Stimulated activated CD8-positive, alpha-beta memory T cell treated with anti-CD3 and anti-CD28 coated beads, Interleukin-12 subunit alpha, Interleukin-12 subunit beta, amount 100 ng/mL, for 1 hour (primary cell): ENCODE measurements at places on chromosomes 4 and X.

- no peak for DNase-seq
Observed at GRCh38 chr4:186068581-186069348, at the start of gene TLR3. Gene TLR3 (plus strand): TSS chr4:186069156. CDS start chr4:186076620, 7,464 bp downstream.

GRCh38 chr4:75308049-75308448 is 206.2 kb downstream of the RCHY1 start:
- DNase-seq: no peak

GRCh38 chr4:102288497-102288896 is 56.8 kb downstream of the SLC39A8 start:
- no peak for DNase-seq

- DNase-seq: no peak
Observed at GRCh38 chrX:154490021-154490413, 412 bp downstream of the SLC10A3 start.

DNA sequence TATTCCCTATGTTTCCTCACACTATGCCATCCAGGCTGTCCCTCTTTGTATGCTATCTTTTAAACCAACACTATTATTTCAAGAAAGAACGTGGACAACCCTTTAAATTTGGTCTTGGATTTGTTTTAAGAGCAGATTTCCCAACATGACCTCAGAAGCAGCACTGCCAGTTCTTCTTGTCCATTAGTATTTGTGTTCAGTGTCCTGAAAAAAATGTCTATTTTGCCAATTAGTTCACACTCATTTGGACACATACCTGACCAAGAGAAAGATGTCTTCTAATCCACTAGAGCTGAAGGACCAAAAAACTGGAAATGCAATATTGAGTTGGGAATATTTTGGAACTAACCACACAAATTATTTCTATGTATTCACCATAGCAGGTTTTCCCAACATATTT is 223.2 kb upstream of the CNKSR2 start:
- no peak for DNase-seq

DNA sequence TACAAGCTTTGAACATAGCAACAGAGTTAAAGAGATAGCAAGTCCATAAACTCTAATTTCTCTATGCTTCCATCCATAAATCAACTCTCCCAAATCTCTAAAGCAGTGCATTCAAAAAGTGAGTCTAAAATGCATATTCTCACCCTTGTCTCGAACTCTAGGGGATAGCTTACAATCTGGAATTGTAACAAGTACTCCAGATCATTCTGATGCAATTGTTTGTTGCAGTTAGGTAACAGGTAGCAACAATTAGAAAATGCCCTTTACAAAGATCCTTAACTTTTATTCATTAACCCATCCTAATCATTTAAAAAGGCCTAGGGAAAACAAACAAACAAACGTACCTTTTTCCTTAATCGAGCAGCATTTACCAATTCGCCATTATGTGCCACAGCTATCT is 18.9 kb upstream of the AASDH start:
- no peak for DNase-seq

DNA sequence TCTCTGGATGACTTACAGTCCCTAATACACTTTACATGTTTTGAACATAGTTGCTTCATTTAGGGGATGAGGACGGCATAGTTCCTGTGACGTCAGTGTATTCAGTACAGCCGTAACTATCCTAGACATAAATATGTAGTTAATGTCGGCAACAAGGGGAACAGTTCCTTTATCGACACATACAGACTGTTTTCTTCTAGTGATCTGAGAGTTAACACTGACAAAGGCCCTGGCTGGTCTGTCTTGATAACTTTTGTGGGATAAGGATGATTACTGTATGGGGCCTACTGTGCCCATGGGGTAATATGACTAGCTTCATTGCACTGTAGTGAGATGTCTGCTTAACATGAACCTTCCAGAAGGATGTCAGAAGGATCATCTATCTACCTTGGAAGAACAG is 131.2 kb downstream of the ZNF518B start:
- no peak for DNase-seq

- DNase-seq: no peak
Observed at GRCh38 chrX:120564925-120565324, 4.2 kb upstream of the CUL4B start.
